Lower lobe of right lung (tissue), 2 donors: ENCODE measurements at places on chromosomes 1 and 21.

DNA sequence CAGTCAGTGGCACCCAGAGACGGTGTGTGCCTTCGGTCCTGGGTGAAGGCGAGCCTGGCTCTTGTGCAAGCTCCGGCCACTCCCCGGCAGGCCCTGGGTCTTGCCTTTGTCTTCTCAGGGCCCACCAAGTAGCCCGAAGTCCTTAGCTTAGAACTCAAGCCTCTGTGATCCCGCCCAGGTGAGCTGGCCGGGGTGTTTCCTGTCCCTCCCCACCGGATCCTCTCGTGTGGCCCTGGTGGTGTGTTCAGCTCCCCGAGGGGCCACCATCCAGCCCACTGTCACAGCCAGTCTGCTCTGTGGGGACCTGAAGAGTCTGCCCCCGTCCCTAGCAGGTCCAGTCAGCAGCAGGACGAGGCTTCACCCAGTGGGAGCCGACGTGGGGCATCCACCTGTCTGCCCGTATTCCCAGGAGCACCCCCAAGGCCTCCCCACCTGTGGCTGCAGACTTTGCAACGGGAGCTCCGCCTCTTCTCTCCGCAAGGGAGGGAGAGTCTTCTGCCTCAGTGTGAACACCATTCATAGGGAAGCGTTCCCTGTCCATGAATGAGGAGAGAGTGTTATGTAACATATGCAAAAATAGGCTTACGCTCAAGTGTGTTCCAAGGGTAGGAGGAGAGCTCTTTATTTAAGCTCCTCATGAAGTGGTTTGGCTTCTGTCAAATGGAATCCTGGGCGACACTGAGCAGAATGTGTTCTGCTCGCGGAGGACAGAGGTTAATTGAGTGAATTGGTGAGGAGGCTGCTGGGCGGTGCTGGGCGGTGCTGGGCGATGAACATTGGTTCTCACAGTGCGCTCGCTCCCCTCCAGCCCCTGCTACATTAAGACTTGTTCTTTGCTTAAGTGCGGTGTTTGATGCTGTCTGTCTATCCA, 108.9 kb downstream of the CRYAA start:
- H3K4me3 ChIP-seq = no peak overlapping the region
- H3K27ac ChIP-seq = peak overlapping the region; percentile 63
- H3K27me3 ChIP-seq = no peaks in the 10 kb centered on the region
- no peaks in the 10 kb centered on the region for H3K36me3 ChIP-seq
- peak; percentile 79 for DNase-seq
- H3K4me1 ChIP-seq = peaks cover 14% of the 10 kb centered on the region

- no peaks in the 10 kb centered on the region for H3K27me3 ChIP-seq
- no peaks in the 10 kb centered on the region for H3K4me1 ChIP-seq
- no peaks in the 10 kb centered on the region for H3K36me3 ChIP-seq
- no peak for DNase-seq
These were observed 78.4 kb downstream of the AK5 start for GRCh38 chr1:77360256-77360655.

DNA sequence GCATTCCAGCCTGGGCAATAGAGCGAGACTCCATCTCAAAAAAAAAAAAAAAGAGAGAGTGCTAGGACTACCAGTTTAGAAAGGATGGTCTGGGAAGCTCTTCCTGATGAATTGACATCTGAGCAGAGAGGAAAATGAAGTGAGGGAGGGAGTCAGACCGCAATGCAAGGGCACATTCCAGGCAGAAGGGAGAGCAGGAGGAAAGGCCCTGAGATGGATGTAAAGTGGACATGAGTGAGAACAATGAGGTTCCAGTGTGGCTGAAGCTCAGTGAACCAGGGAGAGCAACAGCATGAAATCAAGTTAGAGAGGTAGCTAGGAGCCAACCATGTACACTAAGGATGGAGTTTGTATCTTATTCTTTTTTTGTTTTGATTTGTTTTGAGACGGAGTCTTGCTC, 55.9 kb upstream of the SPOCD1 start:
- H3K4me3 ChIP-seq = no peak overlapping the region
- no peak overlapping the region for H3K27ac ChIP-seq
- no peak for DNase-seq

GRCh38 chr1:40392221-40392620, 18.7 kb downstream of the SMAP2 start:
- peaks cover 89% of the 10 kb centered on the region for H3K4me1 ChIP-seq
- no peaks in the 10 kb centered on the region for H3K36me3 ChIP-seq
- no peaks in the 10 kb centered on the region for H3K27me3 ChIP-seq
- peak overlapping the region; percentile 91 for H3K27ac ChIP-seq
- no peak overlapping the region for H3K4me3 ChIP-seq
- DNase-seq = no peak

GRCh38 chr1:36425791-36426190, 24.5 kb downstream of the OSCP1 start:
- H3K36me3 ChIP-seq = peaks cover 34% of the 10 kb centered on the region
- no peak overlapping the region for H3K27ac ChIP-seq
- no peak for DNase-seq

GRCh38 chr1:208254862-208255261, 10.7 kb upstream of the PLXNA2 start:
- H3K27ac ChIP-seq = no peak overlapping the region
- H3K27me3 ChIP-seq = no peaks in the 10 kb centered on the region
- no peak for DNase-seq
- peaks cover 9% of the 10 kb centered on the region for H3K4me1 ChIP-seq
- H3K36me3 ChIP-seq = no peaks in the 10 kb centered on the region
- H3K4me3 ChIP-seq = no peak overlapping the region

GRCh38 chr21:17613242-17613676, 558 bp upstream of the BTG3 start:
- H3K4me3 ChIP-seq = peak overlapping the region; percentile 87
- DNase-seq = peak; percentile 87
- peak overlapping the region; percentile 96 for H3K27ac ChIP-seq
- H3K36me3 ChIP-seq = peaks cover under 1% of the 10 kb centered on the region
- no peaks in the 10 kb centered on the region for H3K27me3 ChIP-seq

- peaks cover 85% of the 10 kb centered on the region for H3K4me1 ChIP-seq
- H3K27ac ChIP-seq = peak overlapping the region; percentile 92
- no peak overlapping the region for H3K4me3 ChIP-seq
- H3K27me3 ChIP-seq = no peaks in the 10 kb centered on the region
These were observed 3.3 kb downstream of the PLK3 start for GRCh38 chr1:44803312-44804095.

GRCh38 chr1:100328133-100328532, 24.2 kb upstream of the CDC14A start:
- DNase-seq = no peak
- H3K4me1 ChIP-seq = no peaks in the 10 kb centered on the region
- no peak overlapping the region for H3K4me3 ChIP-seq

- H3K4me3 ChIP-seq = no peak overlapping the region
- no peak for DNase-seq
- H3K27ac ChIP-seq = no peak overlapping the region
These were observed 233.4 kb downstream of the TM2D1 start for GRCh38 chr1:61491497-61491896.

- no peak overlapping the region for H3K27ac ChIP-seq
- H3K36me3 ChIP-seq = no peaks in the 10 kb centered on the region
- H3K4me3 ChIP-seq = no peak overlapping the region
These were observed 55.4 kb upstream of the CCDC190 start for GRCh38 chr1:162916407-162916806.

DNA sequence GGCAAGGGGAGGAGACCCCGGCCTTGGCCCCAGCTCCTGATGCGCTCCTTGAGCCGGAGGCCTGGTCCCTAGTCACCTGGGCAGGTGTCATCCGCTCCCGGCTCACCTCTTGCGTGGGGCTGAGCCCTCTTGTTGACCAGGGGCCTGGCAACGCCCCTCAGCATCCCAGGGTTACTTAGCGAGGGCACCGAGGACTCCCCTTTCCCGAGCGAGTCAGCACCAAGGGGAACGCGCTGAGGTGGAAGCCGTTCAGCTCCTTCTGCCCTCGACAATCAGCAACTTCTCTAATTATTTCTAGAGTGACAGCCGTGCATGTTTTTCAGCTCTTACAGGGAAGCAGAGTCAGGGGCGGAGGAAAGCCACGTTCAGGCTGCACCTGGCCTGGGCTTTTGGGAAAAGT, 522 bp downstream of the SLC45A1 start:
- H3K36me3 ChIP-seq = no peaks in the 10 kb centered on the region
- DNase-seq = no peak
- peak overlapping the region; percentile 66 for H3K4me3 ChIP-seq
- H3K4me1 ChIP-seq = peaks cover 33% of the 10 kb centered on the region

DNA sequence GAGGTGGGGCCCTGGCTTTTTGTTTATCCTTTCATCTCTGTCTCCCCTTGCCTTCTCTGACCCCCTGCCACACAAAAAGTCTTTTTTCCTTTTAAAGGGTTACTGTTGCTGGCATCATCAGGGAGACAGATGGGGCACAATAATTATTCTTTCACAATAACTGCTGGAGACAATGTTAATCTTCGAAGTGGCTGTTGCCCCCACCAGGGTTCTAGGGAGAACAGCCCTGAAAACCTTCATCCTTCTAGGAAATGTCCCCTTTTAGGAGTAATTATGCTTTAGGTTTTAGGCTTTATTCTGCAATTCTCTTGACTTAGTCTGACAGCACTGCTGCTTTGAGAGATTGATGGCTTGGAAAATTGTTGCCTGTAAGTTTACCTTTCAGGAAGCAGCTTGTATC, 150.0 kb downstream of the NOS1AP start:
- H3K4me3 ChIP-seq = no peak overlapping the region
- H3K36me3 ChIP-seq = no peaks in the 10 kb centered on the region
- peaks cover 5% of the 10 kb centered on the region for H3K4me1 ChIP-seq
- H3K27ac ChIP-seq = peak overlapping the region; percentile 21

DNA sequence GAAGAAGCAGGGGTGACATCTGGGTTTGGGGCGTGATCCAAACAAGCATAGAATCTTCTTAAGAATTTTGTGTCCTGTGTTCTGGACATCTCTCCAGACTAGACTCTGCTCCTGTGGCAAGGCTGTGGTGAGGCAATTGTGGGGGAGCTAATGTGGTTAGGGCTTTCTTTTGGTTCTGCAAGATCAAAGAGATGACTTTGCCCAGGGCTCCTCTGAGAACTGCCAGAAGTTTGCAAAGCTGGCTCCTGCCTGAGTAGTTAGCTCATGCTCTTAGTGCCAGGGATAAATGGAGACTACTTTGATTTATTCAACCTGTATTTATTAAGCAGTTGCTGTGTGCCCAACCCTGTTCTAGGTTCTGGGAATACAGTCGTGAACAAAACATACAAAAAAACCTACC, 34.0 kb upstream of the CRNN start:
- peaks cover 4% of the 10 kb centered on the region for H3K4me1 ChIP-seq
- H3K27ac ChIP-seq = no peak overlapping the region
- DNase-seq = no peak
- no peak overlapping the region for H3K4me3 ChIP-seq

GRCh38 chr1:19332832-19333231, 20.7 kb downstream of the SLC66A1 start:
- peaks cover 32% of the 10 kb centered on the region for H3K36me3 ChIP-seq
- DNase-seq = no peak
- no peaks in the 10 kb centered on the region for H3K27me3 ChIP-seq
- H3K4me3 ChIP-seq = no peak overlapping the region
- H3K4me1 ChIP-seq = no peaks in the 10 kb centered on the region

DNA sequence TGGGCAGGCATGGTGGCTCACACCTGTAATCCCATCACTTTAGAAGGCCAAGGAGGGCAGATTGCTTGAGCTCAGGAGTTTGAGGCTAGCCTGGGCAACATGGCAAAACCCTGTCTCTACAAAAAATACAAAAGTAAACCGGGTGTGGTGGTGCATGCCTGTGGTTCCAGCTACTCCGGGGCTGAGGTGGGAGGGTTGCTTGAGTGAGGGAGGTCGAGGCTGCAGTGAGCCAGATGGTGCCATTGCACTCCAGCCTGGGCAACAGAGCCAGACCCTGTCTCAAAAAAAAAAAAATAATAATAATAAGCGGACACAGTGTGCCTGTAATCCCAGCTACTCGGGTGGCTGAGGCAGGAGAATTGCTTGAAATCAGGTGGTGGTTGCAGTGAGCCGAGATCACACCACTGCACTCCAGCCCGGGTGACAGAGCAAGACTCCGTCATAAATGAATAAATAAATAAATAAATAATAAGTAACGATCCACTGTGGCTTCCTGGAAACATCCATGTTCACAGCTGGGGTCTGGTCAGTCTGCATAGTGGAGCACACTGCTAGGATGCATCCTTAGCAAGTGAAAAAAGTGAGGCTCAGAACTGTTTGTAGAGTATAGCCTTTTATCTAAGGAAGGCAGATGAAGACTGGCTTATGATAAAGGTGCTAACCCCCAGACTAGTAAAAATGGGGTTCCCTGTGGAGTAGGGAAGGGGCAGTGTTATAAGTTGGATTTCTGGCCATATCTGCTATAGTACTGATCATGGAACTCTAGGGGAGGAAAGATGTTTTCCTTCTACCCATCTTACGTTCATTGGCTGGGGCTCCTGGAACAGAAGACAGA, 15.7 kb downstream of the PKNOX1 start:
- H3K27me3 ChIP-seq = no peaks in the 10 kb centered on the region
- no peak overlapping the region for H3K4me3 ChIP-seq
- no peak overlapping the region for H3K27ac ChIP-seq
- no peaks in the 10 kb centered on the region for H3K4me1 ChIP-seq

- no peak overlapping the region for H3K27ac ChIP-seq
- H3K27me3 ChIP-seq = no peaks in the 10 kb centered on the region
- H3K4me1 ChIP-seq = no peaks in the 10 kb centered on the region
- H3K4me3 ChIP-seq = no peak overlapping the region
These were observed 38.1 kb upstream of the GPR153 start for GRCh38 chr1:6298940-6299465.

DNA sequence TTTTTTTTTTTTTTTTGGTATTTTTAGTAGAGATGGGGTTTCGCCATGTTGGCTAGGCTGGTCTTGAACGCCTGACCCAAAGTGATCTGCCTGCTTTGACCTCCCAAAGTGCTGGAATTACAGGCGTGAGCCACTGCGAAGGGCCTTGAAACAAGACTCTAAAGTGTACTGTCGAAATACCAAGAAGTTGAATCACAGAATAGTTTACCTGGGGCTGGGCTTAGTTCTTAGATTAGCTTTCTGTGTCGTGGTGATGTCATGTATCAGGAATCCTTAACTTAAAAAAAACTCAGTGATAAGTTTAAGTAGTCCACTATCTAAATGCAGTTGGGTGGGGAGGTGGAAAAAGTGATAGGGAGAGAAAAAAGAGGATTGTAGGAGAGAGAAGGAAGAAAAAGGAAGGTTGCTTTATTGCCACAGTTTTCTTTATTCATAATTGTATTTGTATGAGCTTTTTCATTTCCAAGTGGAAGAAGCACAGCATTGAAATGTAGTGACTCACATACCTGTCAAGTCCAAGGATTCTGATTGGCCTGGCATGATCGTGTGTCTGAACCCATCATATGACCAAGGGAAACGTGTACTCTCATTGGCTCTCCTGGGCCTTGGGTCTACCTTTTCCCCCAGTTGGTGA, 13.4 kb downstream of the ITSN1 start:
- H3K27ac ChIP-seq = peak overlapping the region; percentile 54
- no peak overlapping the region for H3K4me3 ChIP-seq
- peaks cover 42% of the 10 kb centered on the region for H3K4me1 ChIP-seq
- no peaks in the 10 kb centered on the region for H3K27me3 ChIP-seq
